Memory B cell (primary cell): ENCODE measurements at places on chromosomes 1 and 21.

- no peak for DNase-seq
These were observed 256.9 kb downstream of the PTBP2 start for GRCh38 chr1:96978444-96978843.

- no peak for DNase-seq
These were observed 2.2 kb downstream of the TNFRSF4 start for GRCh38 chr1:1211541-1212441.

GRCh38 chr21:32499249-32500055 lies 85.9 kb downstream of the TCP10L start:
- no peak for DNase-seq

DNA sequence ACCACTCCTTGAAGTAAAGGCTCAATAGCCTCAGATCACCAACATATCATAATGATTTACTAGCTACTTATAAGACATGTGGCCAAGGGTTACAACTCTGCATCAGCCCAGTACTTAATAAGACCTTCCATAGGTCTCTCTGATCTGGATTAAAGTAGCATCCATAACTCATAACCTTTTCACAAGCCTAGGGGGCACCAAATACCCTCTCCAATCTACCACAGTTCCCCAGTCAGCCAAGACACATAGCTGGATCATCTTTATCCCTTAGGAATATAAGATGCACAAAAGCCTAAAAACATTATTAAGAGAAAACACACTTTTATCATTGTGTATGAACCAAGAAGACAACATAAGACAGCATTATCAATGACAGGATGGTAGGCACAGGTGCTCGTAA lies 22.1 kb downstream of the SSX2IP start:
- DNase-seq, result no peak

- DNase-seq, result no peak
These were observed 29.3 kb downstream of the XCL2 start for GRCh38 chr1:168514455-168514854.

DNA sequence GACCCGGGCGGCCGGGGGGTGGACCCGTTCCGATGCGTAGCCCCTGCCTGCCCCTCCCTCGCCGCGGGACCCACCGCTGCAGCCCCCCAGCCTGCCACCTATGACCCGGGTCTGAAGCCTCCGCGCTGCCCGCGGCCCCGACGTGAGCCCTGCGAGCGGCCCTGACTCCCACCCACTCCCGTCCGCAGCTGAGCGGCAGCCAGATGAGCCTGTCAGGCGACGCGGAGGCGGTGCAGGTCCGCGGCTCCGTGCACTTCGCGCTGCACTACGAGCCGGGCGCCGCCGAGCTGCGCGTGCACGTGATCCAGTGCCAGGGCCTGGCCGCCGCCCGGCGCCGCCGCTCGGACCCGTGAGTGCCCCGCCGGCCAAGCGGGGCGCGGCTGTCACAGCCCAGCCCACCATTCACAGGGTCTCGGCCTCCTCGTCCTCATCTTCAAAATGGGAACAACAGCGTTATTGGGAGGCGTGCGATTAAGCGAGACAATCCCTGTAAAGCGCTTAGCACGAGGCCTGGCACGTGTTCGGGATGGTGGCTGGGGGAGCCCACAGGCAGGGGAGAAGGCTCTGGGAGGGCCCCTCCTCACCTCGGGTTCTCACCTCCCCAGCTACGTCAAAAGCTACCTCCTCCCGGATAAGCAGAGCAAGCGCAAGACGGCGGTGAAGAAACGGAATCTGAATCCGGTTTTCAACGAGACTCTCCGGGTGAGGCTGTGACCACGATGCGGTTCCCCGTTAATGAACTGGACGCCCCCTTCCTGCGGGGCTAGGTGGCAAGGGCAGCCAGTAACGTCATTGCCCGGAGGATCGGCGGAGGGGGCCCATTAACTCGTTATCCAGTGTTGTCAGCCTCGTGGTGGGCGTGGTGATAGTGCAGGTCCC lies 8.2 kb downstream of the SYTL1 start:
- DNase-seq, result no peak

DNA sequence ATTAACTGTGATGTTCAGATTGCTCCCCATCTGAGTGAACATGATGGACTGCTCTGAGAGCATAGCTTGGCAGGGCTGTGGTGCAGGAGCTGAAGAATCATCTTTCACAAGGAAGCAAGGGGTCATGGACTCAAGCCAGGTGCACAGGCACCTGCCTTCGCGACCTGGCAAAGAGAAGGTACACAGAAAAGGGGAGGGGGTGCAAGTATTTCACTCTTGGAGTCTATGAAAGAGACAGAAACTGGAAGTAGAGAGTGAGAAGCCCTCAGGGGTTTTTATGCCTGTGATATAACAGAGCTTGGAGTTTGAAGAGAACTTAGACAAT lies 232.6 kb upstream of the PLXNA2 start:
- no peak for DNase-seq

GRCh38 chr1:9200441-9200840 lies 34.1 kb upstream of the H6PD start:
- no peak for DNase-seq

DNA sequence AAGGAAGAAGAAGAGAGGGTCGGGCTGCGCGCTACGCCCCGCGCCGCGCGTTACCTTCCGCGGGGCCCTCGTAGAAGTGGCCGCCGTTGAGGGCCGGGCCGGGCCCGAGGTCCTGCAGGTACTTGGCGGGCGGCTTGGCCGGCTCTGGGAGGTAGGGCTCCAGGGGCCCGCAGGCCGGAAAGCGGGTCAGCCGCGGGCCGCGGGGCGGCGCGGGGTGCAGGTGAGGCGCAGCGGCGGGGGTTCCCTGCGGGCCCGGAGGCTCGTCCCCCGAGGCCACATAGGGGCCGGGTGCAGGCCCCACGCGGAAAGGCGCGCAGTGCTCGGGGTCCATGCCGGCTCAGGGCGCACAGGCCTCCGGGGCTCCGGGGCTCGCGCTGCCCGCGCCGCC lies 196 bp downstream of the ALX3 start:
- DNase-seq, result no peak

- no peak for DNase-seq
These were observed 55.5 kb downstream of the GABPA start for GRCh38 chr21:25790122-25790877.

GRCh38 chr1:215557504-215557903 lies 9.6 kb upstream of the KCTD3 start:
- no peak for DNase-seq

- DNase-seq, result no peak
These were observed 14.1 kb downstream of the PIK3C2B start for GRCh38 chr1:204480515-204480914.

DNA sequence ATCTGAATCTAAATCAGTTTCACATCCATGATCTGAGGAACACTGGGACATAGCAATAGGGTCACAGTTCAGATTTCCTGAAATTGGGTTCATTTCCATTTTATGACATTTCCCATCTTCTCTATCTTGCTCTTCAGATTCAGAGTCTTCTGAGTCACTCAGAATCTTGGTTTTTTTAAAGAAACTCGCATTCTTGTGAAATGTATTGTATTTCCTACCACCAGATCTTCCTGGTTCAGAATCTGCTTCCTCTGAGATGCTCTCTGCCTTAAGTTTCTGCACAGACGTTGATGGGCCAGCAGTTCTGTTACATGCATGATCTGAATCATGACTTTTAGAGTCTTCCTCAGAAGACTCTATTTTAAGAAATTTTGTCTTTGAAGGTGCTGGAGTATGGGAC lies 15.5 kb upstream of the PSMG1 start:
- DNase-seq, result no peak

DNA sequence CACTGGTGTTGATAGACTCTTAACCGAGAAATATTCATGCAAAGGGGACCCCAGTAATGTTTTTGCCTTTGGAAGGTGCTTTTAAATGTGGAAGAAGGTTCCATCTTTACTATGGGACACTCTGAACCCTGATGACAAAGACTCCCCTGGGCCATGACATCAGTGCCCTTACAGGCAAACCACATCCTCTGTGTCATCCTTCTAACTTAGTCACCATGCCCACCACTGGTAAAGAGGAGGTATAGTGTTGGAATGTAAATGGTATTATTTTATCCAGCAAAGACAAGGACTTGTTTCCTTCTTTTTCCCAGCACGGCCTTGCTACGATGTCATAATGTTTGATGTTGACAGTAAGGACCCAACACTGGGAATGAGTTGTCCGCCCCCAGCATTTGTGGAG lies 12.6 kb downstream of the METTL13 start:
- DNase-seq, result no peak

- no peak for DNase-seq
These were observed 45.2 kb downstream of the RPS6KA1 start for GRCh38 chr1:26574719-26575251.

DNA sequence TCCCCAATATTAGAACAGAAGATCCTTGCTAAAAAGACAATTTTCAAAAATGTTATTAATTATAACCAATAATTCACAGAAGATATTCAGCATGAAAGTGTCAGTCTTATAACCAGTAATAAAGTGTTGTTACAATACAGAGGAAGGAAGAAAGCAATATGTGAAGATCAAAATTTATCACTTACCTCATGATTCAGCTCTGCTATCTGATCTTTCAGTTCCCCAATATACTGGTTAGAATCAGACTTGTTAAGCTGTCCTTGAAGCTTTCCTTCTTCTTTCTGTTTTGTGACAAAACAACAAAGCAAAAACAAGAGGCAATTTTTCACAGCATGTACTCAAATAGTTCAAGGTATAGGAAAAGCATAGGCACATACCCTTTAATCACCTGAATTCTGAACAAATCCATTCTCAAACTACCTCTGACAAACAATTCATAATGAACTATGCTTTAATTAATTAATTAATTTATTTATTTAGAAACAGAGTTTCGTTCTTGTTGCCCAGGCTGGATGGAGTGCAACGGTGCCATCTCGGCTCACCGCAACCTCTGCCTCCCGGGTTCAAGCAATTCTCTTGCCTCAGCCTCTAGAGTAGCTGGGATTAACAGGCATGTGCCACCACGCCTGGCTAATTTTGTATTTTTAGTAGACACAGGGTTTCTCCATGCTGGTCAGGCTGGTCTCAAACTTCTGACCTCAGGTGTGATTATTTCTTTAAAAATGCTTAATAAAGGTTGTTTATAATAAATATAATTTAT lies 76.9 kb upstream of the GFI1 start:
- DNase-seq, result no peak

DNA sequence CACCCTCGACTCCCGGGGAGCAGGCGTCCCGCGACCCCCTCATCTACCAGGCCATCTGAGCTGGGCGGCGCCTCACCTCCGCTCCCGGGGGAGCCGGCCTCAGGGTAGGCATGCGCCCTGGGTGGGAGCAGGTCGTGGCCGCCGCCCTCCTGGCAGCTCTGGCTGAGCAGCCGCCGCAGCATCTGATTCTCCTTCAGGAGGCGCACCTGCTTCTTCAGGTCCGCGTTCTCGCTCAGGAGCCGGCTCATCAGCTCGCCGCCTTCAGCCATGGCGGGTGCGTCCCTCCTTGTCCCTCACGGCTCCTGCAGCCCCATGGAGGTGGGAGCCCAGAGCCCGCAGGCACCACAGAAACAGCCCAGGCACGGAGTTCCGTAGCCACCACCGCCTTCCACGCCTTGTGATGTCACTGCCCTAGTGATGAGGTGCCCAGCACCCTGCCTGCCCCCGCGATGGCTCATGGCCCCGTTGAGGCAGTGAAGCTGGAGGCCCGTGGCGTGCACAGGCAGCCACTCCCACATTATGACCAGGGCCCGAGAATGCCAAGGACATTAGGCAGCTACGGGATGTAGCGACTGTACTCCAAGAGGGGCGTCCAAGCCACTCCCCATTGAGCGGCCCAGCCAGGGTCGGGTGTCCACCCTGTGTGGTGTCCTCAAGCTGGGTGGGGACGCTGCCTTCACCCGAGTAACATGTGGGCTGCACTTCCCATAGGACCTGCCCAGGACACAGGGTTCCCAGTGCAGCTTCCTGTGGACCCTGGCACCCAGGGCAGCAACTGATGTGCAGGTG lies 1.5 kb downstream of the SPATC1L start:
- no peak for DNase-seq

GRCh38 chr1:19644681-19645410 lies 735 bp downstream of the NBL1 start:
- no peak for DNase-seq

GRCh38 chr1:32063261-32063681 lies 9.5 kb upstream of the TMEM39B start:
- no peak for DNase-seq

DNA sequence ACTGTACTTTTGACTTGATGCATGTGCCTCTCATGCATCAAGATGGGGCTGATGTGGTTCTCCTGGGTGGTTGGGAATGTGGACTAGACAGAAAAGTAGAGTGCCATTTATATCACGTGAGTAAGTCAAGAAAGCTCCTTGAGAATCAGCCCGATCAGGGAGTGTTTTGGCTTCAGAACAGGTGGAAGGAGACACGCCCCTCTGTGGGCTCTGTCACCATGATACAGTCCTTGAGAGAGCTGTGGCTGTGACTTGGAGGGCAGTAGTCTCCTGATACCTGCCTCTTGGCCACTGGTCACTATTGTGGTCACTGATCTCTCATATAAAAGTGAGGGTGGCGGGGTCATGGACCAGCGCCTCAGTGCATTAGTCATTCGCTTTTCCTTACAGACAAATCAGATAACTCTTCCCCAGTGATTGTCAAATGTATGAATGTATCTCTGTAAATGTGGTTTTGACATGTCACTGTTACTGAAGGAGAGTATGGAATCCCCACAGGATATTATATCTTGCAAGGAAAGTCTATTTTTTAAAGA lies 8.9 kb upstream of the C4BPB start:
- DNase-seq, result no peak

- DNase-seq, result no peak
These were observed 11.1 kb downstream of the IFFO2 start for GRCh38 chr1:18945401-18945849.

- DNase-seq, result no peak
These were observed 316.4 kb upstream of the ADGRL2 start for GRCh38 chr1:81484284-81484683.

- DNase-seq, result no peak
These were observed 83.3 kb downstream of the MPZL1 start for GRCh38 chr1:167805041-167805556.

DNA sequence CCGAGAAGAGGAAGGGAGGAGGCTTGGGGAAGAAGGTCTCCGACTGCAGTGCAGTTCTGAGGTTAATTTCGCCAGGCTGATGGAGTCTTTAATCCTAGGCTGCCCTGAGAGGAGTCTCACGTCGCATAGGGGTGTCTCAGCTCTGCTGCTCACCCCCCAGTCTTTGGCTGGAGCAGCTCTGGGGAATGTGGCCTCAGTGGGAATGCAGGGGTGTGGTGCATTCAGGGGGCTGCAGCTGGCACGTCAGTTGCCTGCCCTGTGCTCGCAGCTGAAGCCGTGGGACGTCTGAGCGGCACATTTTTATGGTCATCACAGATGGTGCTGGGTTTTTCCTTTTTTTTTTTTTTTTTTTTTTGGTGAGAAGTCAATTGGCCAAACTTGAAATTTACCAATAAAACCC lies 38.2 kb downstream of the ACTN2 start:
- DNase-seq, result no peak
